ENCODE measurements at places on chromosomes 5 and 9.

- no peak for DNase-seq
Observed at GRCh38 chr5:170278611-170279458, 18.7 kb downstream of the LCP2 start.

DNA sequence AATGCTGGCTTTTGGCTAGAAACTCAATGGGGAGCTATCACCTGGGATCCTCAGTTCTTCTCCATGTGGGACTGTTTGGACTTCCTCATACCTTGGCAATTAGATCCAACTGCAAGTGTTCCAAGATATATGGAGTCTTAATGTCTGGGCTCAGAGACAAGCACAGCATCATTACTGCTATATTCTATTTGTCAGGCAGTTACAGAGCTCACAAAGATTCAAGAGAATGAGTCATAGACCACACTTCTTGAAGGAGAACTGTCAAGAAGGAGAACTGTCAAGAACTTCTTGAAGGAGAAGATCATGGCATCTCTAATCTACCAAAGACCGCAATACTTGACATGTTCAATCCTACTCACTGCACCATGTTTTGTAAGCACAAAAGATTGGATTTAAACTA lies 106.8 kb upstream of the NREP start:
- DNase-seq = no peak

GRCh38 chr5:72940082-72940481 lies 15.8 kb upstream of the FCHO2 start:
- DNase-seq = no peak

GRCh38 chr9:114895521-114895991 lies 34.8 kb downstream of the TNFSF8 start:
- DNase-seq = peak; percentile 41

DNA sequence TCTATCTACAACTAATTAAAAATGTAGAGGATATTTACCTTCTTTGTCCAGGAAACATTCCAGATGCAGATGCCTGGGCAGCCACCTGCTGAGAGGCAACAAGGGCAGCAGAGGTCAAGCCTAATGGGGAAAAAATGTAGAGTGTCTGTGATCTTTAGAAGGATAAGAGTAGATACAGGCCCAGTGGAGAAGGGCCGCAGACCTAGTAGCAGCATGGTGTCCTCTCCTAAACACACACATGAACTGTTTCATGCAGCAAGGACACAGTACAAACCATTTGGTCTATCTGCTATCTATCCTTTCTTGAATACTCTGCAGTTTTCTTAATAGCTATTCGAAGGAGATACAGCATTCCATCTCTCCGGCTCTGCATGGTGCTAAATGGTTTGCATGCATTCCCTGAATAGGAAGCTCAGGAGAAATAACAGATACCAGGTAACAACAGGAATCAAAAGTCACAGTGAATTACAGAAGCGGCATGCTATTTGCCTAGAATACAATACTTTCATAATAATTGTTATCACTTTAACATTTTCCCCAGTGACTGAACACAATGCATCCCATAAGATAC lies 107.3 kb downstream of the ZNF608 start:
- DNase-seq = no peak

- DNase-seq = no peak
Observed at GRCh38 chr5:59591162-59591561, 302.4 kb downstream of the PDE4D start.

DNA sequence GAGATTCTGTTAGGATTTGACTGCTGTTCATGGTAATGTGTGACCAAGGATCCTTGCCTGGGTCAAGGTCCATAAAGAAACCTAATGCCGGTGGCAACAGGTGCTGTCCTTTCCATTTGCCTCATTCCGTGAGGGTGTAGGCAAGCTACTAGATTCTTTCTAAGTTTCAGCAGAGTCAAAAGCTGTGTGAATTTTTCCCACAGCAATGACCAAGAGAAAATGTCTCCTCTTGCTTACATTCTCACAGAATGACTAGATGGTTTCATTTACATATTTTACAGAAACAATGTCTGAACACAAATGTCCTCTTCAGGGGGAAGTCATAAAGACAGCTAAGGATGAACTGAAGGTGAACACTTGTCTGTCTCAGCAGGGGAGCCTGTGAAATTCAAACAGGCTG lies 75.3 kb upstream of the SV2C start:
- no peak for DNase-seq

GRCh38 chr9:85079349-85079748 lies 409.8 kb downstream of the NTRK2 start:
- no peak for DNase-seq

DNA sequence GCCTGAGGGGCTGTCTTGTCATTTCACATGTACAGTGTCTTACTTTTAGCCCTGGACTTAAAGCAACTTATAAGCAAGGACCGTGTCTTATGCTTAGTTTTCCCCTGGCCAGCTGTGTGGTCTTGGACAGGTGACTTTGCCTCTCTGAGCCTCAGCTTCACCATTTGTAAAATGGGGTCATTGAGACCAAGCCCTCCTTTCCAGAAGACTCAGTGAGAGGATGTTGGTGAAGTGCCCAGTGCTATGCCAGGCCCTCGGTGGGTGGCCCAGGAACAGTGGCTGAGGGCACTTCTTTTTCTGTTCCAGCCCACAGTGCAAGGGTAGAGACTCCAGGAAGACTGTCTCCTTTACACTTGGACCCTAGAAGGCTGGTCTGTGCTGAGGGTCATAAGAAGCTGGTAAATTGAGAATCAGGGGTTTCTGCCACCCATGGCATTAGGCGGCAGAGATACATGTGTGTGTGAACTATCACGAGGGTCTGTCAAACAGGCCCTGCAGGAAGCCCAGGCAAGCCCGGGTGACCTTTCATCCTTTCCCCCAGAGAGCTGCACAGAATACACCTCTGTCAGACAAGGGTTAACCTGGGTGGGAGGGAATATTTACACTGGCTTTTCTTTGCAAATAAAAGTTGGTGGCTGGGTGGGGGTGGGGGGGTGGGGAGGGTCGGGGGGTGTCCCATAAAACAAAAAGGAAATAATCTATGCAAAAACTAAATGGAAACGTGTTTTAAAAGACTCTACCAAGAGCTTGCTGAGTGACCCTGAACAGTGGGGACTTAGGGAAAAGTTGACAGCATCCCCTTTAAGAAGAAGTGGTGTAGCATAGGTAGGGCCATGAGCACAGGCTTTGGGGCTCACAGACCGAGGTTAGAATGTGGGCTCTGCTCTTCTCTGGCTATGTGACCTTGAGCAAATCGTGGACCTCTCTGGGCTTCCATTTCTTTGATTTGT lies 20.4 kb upstream of the KIF12 start:
- no peak for DNase-seq

GRCh38 chr5:141362719-141363118 lies 1.2 kb upstream of the PCDHGA5 start:
- no peak for DNase-seq

GRCh38 chr9:68545033-68545705 lies 4.5 kb upstream of the TMEM252 start:
- no peak for DNase-seq

DNA sequence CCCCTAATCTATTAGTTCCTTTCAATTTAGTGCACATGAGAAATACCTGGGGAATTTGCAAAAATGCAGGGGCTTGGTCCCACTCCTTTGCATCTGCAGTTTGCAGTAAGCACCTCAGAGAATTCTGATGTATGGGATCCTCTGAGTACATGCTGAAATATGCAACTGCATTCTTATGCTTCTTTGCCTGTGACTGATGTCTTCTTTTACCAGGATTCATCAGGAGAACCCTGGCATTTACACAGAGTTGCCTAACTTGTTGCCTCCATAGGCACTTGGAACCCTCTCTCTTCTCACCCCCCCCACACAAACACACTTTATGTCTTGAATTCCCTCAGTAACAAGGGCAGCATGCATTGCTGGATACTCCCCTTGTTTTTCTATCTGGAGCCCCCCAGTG lies 173.1 kb downstream of the KDM4C start:
- peak; percentile 56 for DNase-seq

DNA sequence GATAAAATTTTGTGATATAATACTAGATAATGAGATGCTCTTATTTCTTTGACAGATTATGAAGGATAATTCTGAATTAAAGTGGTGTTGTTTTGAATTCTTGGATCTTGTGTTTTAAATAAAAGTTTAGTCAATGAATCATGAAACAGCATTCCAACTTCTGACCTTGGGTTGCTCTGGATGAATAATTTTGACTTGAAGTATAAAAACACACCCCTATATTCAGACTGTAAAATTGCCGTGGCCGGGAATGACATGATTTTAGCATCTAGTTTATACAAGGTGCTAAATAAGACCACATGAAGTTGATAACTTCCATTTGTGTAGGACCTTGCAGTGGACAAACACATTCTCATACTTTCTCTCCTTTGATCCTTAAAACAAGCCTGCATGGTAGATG lies 67.2 kb upstream of the DAP start:
- peak; percentile 22 for DNase-seq

DNA sequence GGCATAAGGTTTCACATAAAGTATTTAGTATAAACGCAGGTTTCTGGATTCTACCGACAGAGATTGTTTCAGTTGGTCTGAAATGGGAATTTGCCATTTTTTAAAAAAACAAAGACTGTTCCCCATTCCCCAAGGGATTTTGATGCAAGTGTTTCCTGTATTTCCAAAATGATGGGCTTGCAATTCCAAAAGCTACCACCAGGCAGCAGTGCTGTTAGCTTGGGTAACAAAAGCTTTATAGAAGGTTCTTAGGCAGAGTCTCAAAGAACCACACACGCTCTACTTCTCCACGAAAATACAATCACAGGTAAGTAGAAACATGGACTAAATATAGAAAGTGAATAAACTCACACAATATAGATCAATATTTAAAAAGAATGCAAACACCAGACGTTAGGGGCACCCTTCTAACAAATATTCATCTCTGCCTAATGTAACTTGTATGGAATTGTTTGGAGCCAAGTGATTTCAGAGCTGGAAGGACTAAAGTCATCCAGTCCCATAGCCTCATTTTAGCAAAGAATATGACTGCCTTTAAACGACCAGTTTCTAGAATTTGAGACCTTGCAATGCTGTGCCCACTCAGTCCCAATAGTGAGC lies 154.3 kb downstream of the SPOCK1 start:
- DNase-seq = peak; percentile 57

GRCh38 chr9:134595014-134595413 lies 46.6 kb upstream of the COL5A1 start:
- no peak for DNase-seq

DNA sequence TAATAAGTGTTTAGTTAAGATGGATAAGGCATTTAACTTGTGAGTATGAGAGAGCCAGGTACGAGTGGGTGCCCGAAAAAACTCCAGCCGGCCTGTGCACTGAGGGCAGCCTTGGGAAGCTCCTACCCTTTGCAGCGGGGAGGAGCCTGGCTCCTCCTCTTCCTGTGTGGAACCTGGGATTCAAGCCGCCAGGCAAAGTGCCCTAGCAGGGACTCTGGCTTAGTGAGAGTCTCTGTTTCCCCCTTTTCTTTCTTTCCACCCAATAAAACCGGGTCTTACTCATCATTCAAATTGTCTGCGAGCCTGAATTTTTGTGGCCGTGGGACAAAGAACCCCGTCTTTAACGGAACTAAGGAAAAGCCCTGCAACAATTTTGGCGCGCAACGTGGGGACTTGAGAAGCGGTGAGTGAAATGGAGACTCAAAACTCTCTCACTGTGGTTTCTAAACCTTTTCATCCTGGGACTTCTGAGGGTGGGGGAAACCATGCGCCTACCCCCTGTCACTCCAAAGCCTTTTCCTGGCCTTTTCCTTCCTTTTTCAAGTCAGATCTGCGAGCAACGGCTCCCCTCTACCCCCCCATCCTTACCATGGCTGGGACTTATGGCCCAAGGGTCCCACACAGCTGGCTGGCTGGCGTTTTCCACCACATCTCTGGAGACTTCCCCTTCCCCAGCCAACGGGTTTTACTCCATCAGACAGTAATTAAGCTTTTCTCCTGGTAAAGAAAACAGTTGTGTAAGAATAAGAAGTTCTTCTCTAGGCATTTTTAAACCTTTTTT lies 535.7 kb upstream of the ACO1 start:
- DNase-seq = no peak

GRCh38 chr9:111176511-111176910 lies 138.2 kb upstream of the LPAR1 start:
- DNase-seq = no peak

DNA sequence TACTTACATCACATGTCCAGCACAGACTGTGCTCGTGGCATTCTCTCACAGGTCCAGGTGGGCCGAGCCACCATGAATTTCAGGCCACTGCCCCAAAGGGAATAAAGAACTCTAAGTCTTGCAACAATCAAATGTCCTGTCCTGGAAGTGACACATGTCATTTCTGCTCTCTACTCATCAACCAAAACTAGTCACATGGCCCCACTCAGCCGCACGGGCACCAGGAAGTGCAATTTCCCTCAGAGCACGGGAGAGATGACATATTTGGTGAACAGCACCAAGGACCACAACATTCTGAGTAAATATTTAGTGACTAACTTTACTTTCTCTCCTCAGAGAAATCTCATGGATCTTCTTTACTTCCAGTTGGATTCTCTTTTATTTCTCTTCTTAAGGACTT lies 131.1 kb upstream of the TUT7 start:
- no peak for DNase-seq

GRCh38 chr5:41636605-41637004 lies 126.2 kb upstream of the PLCXD3 start:
- peak; percentile 23 for DNase-seq

DNA sequence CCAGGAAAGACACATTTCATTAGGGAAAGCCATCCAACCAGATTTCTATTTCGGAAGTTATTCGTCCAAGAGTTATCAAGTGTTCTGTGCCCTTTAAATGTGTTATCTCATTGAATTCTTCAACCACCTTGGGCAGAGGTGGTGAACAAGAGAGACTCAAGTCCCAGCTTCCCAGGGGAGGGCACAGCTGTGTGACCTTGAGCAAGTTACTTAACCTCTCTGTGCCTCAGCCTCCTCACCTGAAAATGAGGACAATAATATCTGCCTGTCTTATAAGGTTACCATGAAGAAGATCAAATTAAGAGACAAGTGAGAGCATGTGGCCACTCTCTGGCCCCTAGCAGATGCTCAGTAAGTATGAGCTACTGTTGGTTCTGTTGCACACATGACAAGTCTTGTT lies 37.4 kb downstream of the WHRN start:
- DNase-seq = no peak

- DNase-seq = peak; percentile 83
Observed at GRCh38 chr5:74232276-74232675, 408.3 kb downstream of the ENC1 start.

GRCh38 chr5:178304761-178305645 lies 72.4 kb upstream of the PHYKPL start:
- DNase-seq = no peak

DNA sequence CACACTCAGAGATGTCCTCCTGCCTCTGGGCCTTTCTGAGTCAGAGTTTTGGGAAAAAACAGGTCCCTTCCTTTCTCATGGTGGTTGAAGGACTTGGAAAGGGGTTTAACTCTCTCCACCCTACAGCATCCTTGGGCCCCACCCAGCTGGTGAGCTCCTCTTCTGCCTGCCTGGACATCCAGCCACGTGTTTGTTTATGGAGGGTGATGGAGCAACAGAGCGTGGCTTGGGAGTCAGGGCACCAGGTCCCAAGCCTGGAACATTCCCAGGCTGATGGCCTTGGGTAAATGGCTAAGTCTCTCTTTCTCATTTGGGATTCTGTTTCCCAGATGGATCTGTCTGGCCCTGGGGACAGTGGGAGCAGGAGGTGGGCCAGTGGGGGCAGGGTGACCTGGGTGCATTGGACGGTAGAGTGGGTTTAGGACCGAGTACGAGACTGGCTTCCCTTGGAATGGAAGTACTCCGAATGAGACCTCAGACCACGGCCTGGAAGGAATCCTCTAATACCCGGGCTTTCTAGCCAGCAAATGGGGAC lies 141.1 kb upstream of the IRX2 start:
- no peak for DNase-seq

GRCh38 chr5:74382123-74382855 lies 258.2 kb downstream of the ENC1 start:
- no peak for DNase-seq

GRCh38 chr9:107638521-107639310 lies 149.1 kb upstream of the KLF4 start:
- peak; percentile 65 for DNase-seq

Measured in GM03348 (cell line).